Activated CD4-positive, alpha-beta T cell treated with anti-CD3 and anti-CD28 coated beads, Interleukin-2, amount 10 ng/mL, durations not matched to agents 7 days and 5 days (primary cell): ENCODE measurements at places on chromosomes 4 and X.

GRCh38 chrX:113920661-113921060 lies 663.2 kb upstream of the HTR2C start:
- H3K36me3 ChIP-seq, result no peaks in the 10 kb centered on the region
- no peak overlapping the region for H3K4me3 ChIP-seq
- no peak for DNase-seq
- H3K4me1 ChIP-seq, result no peaks in the 10 kb centered on the region

DNA sequence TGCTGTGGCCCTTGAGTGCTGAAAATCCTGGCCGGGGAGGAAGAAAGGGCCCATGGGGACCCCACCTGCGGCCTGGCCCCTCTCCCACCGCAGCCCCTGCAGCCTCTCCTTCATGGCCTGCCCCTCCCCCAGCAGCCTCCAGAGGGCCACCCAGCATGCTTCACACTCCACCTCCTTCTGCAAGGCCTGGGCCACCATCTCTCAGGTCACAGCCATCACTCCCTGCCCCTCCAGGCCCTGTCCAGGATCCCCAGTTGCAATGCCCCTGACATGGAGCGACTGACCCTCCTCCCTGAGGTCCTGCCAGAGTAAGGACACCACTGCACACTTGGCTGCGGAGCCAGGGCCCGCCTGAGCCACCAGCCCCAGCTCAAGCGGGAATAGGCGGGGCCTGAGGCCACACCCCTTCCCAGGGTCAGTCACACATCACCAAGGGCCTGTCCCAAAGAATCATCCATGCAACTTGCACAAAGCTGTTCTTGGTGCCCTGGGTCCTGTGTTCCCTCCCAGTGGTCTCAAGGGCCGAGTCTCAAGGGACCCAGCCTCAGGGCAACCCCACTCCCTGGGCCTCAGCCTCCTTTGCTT lies 32.9 kb downstream of the CCNQ start:
- no peaks in the 10 kb centered on the region for H3K27me3 ChIP-seq
- no peak for DNase-seq
- H3K4me1 ChIP-seq, result no peaks in the 10 kb centered on the region
- no peak overlapping the region for H3K4me3 ChIP-seq
- no peaks in the 10 kb centered on the region for H3K36me3 ChIP-seq
- no peak overlapping the region for H3K27ac ChIP-seq

- H3K27me3 ChIP-seq, result no peaks in the 10 kb centered on the region
- no peaks in the 10 kb centered on the region for H3K4me1 ChIP-seq
- no peak overlapping the region for H3K4me3 ChIP-seq
- no peak overlapping the region for H3K27ac ChIP-seq
Observed at GRCh38 chrX:45592101-45592500, 391.4 kb upstream of the DIPK2B start.

DNA sequence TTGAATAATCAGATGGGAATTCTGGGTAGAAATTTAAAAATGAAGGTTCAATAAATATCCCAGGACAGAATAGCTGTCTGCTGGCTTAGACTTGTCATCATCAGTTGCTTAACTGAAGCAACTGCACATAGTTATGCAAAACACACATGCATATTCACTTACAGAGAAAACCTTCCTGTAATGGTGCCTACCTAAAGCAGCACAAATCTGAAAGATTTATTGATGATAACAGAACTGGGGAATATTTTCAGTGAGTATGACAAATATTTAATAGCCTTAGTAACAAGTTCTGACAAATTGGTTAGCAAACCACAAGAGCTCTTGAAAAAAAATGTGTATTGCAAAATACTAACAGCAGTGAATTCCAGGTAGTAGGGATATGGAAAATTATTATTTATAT lies 606.8 kb upstream of the BOD1L1 start:
- no peak overlapping the region for H3K4me3 ChIP-seq
- H3K27ac ChIP-seq, result no peak overlapping the region
- H3K4me1 ChIP-seq, result no peaks in the 10 kb centered on the region

DNA sequence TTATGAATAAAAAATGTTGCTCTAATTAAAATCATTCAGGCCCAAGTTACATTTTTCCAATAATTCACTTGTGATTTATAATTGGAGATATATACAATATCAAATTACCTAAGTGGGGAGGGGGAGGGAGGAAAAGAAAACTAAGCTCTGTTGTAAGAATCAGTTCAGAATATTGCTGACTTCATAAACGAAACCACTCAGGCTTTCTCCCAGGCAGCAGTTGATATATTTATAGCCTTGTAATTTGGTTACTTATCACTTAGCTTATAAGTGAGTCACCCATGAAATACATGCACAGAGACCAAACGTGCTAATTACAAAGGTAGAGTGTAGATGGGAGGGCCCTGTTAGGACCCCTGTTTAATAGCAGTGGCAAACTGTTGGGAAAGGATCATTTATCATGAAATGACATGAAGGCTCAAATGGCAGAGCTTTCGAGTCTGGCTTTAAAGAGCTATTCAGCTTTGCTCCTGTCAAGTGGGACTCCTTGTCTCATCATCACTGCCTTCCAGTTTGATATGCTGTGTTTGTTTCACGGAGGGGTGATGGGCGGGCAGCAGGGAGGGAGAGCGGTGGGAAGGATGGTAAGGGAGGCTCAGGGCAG lies 105.6 kb upstream of the PGRMC2 start:
- no peak for DNase-seq
- H3K36me3 ChIP-seq, result no peaks in the 10 kb centered on the region
- H3K27me3 ChIP-seq, result no peaks in the 10 kb centered on the region

GRCh38 chr4:74930162-74930561 lies 2.8 kb upstream of the PARM1 start:
- no peaks in the 10 kb centered on the region for H3K36me3 ChIP-seq
- DNase-seq, result no peak
- H3K27me3 ChIP-seq, result peaks cover 43% of the 10 kb centered on the region
- H3K4me1 ChIP-seq, result peaks cover 14% of the 10 kb centered on the region

DNA sequence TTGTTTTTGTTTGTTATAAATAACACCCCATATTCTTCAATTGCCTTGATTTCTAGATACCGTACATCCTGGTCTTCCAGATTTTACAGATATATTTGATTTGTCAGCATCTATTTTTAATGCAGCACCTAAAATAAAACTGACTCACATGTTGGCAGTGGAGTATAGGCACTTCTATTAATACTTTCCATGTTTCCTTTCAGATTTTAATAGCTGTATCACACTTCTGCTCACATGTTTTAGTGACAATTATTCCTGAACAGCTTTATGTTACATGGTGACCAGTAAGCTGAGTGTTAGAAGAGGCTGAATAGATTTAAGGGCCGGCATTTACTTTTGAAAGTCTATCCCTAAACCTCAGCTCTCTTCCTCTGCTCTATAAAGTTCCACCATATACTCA lies 46.1 kb downstream of the C4orf46 start:
- no peaks in the 10 kb centered on the region for H3K36me3 ChIP-seq
- H3K4me1 ChIP-seq, result no peaks in the 10 kb centered on the region
- peaks cover 17% of the 10 kb centered on the region for H3K27me3 ChIP-seq
- no peak for DNase-seq

GRCh38 chrX:42027367-42028000 lies 104.1 kb upstream of the CASK start:
- no peak overlapping the region for H3K27ac ChIP-seq
- DNase-seq, result no peak
- no peak overlapping the region for H3K4me3 ChIP-seq
- no peaks in the 10 kb centered on the region for H3K4me1 ChIP-seq

GRCh38 chr4:174631901-174632758 lies 109.8 kb upstream of the HPGD start:
- no peak overlapping the region for H3K4me3 ChIP-seq
- H3K36me3 ChIP-seq, result no peaks in the 10 kb centered on the region
- no peak overlapping the region for H3K27ac ChIP-seq
- DNase-seq, result peak; percentile 17
- peaks cover 4% of the 10 kb centered on the region for H3K4me1 ChIP-seq

DNA sequence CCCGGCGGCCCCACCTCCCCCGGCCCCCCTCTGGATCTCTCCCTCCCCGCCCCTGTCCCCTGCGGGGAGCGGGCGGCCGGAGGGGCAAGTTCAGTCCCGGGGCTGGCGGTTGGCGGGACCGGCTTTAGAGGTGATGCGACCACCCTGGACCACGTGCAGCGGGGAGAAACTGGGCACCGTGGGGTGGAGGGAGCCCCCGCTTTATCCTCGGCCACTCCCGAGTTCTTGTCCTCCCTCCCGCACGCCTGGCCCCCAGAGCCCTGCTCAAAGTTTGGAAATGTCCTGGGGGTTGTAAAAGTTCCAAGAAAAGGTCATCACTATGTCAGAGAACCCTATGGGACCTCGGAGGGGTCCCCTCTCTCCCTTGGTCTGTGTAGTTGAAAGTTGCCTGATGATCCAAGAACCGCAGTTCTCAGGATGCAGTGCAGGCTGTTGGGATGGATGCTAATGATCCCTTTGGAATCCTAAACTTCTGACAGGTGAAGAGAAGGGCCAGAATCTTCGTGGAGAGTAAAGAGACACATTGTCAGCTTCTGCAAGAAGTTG lies 411 bp upstream of the VEGFC start:
- no peaks in the 10 kb centered on the region for H3K36me3 ChIP-seq
- H3K4me3 ChIP-seq, result peak overlapping the region; percentile 36
- peaks cover 41% of the 10 kb centered on the region for H3K27me3 ChIP-seq
- H3K27ac ChIP-seq, result no peak overlapping the region

- H3K27ac ChIP-seq, result no peak overlapping the region
- no peak overlapping the region for H3K4me3 ChIP-seq
- no peaks in the 10 kb centered on the region for H3K4me1 ChIP-seq
- H3K36me3 ChIP-seq, result no peaks in the 10 kb centered on the region
- no peaks in the 10 kb centered on the region for H3K27me3 ChIP-seq
Observed at GRCh38 chr4:144411119-144411518, 234.8 kb upstream of the HHIP start.

- H3K4me3 ChIP-seq, result no peak overlapping the region
- H3K36me3 ChIP-seq, result no peaks in the 10 kb centered on the region
- H3K27me3 ChIP-seq, result no peaks in the 10 kb centered on the region
- no peak for DNase-seq
- no peak overlapping the region for H3K27ac ChIP-seq
Observed at GRCh38 chr4:7209699-7210098, 17.4 kb downstream of the SORCS2 start.

GRCh38 chr4:146916479-146917076 lies 29.1 kb downstream of the TTC29 start:
- H3K27ac ChIP-seq, result no peak overlapping the region
- no peak overlapping the region for H3K4me3 ChIP-seq
- H3K4me1 ChIP-seq, result no peaks in the 10 kb centered on the region

DNA sequence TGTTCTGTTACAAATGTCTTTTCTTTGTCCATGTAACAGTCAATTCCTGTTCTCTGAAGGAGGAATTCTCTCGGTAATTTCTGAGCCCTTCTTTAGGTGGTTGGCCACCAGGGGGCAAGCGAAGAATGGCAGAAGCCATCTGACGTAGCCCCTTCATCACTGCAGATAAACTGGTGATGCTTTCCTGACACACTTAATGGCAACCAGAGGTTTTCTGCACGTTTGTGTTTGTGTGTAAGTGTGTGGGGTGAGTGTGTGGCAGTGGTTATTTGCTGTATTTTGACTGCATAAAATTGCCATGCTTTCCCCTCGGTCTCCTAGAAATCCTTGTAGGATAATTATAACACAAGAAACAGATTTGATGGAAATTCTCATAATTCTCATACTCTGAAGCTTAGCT lies 64.8 kb upstream of the STOX2 start:
- no peak overlapping the region for H3K27ac ChIP-seq
- no peaks in the 10 kb centered on the region for H3K36me3 ChIP-seq
- peak; percentile 72 for DNase-seq
- no peaks in the 10 kb centered on the region for H3K4me1 ChIP-seq

DNA sequence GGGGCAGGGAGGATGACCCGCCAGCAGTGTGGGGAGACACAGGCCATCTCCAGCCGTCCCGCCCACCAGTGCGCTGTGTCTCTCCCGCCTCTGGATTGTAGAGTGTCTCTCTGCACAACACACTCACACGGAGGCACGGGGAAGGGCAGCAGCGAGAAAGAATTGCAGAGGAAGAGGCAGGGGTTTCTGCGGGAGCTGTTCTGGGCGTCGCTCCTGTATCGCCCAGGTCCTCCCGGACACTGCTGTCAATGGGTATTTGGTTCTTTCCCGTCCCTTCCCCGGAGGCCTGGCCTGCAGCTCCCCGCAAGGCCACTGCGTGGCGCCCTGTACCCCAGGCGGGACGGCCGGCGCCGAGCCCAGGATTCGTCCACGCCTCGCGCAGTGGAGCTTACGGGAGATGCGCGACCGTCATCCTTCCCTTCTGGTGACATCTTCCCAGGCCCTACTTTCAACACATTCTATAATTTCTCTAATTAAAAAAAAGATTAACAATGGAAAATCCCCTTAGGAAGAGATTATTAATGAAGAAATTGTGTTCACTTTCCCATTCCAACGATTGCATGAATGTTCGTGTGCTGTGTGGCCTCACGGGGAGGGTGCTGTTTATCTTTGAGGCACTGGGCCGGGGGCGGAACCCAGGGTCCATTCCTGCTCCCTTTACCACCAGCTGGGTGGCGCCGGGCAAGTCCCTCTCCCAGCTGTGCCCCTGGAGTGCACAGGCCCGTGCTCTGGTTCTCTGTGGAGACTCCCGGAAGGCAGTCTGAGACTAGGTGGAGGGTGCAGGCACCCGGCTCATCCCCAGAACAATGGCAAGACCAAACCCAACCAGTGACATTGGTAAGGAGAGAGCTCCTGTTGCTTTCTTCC lies 95.7 kb downstream of the CPZ start:
- H3K27ac ChIP-seq, result no peak overlapping the region
- H3K4me1 ChIP-seq, result no peaks in the 10 kb centered on the region
- no peak overlapping the region for H3K4me3 ChIP-seq
- H3K36me3 ChIP-seq, result no peaks in the 10 kb centered on the region

DNA sequence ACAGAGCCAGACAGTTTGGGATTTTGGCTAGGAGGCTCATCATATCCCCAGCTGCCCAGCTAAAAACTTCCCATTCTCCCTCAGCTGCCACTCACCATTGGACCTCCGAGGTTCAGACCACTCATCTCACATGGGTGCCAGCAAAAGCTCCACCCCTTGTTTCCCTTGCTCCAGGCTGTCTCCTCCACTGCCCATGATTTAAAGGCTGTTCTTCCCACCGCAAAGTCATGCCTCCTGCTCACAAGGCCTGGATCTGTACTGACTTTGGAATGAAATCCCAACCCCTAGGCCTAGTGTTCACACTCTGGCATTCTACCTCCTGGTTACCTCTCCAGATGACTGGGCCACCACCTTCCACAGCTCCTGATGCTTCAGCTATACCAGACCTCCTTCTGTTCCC lies 142.2 kb upstream of the EOLA2 start:
- no peak overlapping the region for H3K27ac ChIP-seq
- H3K36me3 ChIP-seq, result no peaks in the 10 kb centered on the region
- H3K4me3 ChIP-seq, result no peak overlapping the region
- no peak for DNase-seq

DNA sequence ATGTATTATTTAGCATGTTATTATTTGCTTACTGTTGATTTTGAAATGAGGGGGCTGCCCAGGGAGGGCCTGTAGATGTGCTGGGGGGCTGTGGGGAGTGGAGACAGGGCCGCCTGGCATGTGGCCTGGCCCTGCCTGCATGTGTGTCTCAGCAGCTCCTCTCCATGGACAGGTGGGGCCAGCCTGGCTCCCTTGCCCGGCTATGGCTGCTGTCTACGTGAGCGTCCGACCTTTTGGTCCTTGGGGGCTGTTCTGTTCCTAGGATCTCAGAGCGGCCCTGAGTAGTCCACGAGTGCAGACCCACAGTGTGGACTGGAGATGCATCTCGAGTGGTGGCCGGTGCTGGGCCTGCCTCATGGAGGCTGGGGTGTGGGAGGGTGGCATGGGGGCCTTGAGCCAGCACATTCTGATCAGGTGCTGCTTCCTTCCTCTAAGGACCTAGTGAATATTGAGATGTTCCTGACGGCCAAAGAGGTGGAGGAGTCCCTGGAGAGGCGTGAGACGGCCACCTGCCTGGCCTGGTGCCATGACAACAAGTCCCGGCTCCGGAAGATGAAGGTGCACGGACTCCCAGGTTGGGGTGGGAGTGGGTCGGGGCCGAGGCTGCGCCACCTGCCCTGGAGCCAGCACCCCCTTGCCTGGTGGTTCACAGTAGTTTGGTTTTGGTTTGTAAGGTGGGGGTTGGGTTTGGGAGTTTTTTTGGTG lies 24.9 kb upstream of the UVSSA start:
- no peaks in the 10 kb centered on the region for H3K27me3 ChIP-seq
- no peak for DNase-seq
- no peak overlapping the region for H3K4me3 ChIP-seq
